ENCODE measurements at places on chromosomes 1 and 21. TPM values are rescaled to one million over a fixed set of nuclear protein-coding genes. Genes with fewer than 3 reads are reported as not detected.

- no peaks in the 10 kb centered on the region for H3K36me3 ChIP-seq
- DNase-seq: no peak
- no peak overlapping the region for H3K27ac ChIP-seq
- no peaks in the 10 kb centered on the region for H3K4me1 ChIP-seq
- H3K27me3 ChIP-seq: no peaks in the 10 kb centered on the region
These were observed 24.6 kb downstream of the RIPK4 start for GRCh38 chr21:41742073-41742875.

SLAMF7 gene
- not detected for polyA plus RNA-seq

MCOLN3 gene
- polyA plus RNA-seq: not detected

GRCh38 chr1:170670802-170671628 lies 7.1 kb downstream of the PRRX1 start:
- peak overlapping the region; percentile 66 for H3K4me3 ChIP-seq
- H3K27me3 ChIP-seq: no peaks in the 10 kb centered on the region
- peak overlapping the region; percentile 99 for H3K27ac ChIP-seq
- DNase-seq: peak; percentile 56
- H3K4me1 ChIP-seq: peaks cover 25% of the 10 kb centered on the region
- H3K36me3 ChIP-seq: peaks cover 26% of the 10 kb centered on the region

GRCh38 chr1:14094611-14095400 lies 394.8 kb downstream of the PRDM2 start:
- H3K27ac ChIP-seq: no peak overlapping the region
- H3K36me3 ChIP-seq: no peaks in the 10 kb centered on the region
- no peaks in the 10 kb centered on the region for H3K4me1 ChIP-seq
- H3K4me3 ChIP-seq: no peak overlapping the region

- H3K27me3 ChIP-seq: no peaks in the 10 kb centered on the region
- no peak for DNase-seq
- H3K4me1 ChIP-seq: no peaks in the 10 kb centered on the region
- H3K36me3 ChIP-seq: peaks cover 6% of the 10 kb centered on the region
- no peak overlapping the region for H3K4me3 ChIP-seq
These were observed 221.8 kb downstream of the SLC45A1 start for GRCh38 chr1:8539683-8540082.

CNTN2 gene
- polyA plus RNA-seq: 0.03 TPM

DNA sequence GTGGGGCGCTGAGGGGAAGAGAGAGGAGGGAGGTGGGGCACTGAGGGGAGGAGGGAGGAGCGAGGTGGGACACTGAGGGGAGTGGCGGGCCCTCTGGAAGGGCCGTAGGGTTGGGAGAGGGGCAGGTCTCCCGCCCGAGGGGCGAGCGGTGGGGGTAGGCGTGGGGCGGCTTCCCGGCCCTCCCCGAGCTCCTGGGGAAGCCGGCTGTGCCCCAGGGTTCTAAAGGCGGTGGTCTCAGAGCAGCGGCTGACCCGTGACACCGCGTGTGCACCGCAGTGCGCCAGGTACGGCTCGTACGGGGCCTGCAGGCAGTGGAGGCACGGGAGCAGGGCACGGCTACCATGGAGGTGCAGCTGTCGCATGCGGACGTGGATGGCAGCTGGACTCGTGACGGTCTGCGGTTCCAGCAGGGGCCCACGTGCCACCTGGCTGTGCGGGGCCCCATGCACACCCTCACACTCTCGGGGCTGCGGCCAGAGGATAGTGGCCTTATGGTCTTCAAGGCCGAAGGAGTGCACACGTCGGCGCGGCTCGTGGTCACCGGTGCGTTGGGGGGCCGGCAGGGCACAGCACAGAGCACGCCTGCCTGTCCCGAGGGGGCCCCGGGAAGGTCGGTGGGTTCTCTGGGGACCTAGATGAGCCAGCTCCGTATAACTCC lies 68.5 kb downstream of the OBSCN start:
- DNase-seq: no peak
- no peak overlapping the region for H3K4me3 ChIP-seq
- H3K27ac ChIP-seq: no peak overlapping the region
- H3K36me3 ChIP-seq: no peaks in the 10 kb centered on the region

- DNase-seq: no peak
- no peak overlapping the region for H3K4me3 ChIP-seq
- H3K27me3 ChIP-seq: no peaks in the 10 kb centered on the region
- peaks cover 38% of the 10 kb centered on the region for H3K4me1 ChIP-seq
- H3K27ac ChIP-seq: peak overlapping the region; percentile 43
These were observed 16.2 kb downstream of the CSRP1 start for GRCh38 chr1:201490708-201491131.

CA6 gene
- polyA plus RNA-seq: not detected

- peaks cover 28% of the 10 kb centered on the region for H3K4me1 ChIP-seq
- H3K27me3 ChIP-seq: no peaks in the 10 kb centered on the region
- H3K36me3 ChIP-seq: no peaks in the 10 kb centered on the region
- H3K4me3 ChIP-seq: no peak overlapping the region
- H3K27ac ChIP-seq: no peak overlapping the region
- no peak for DNase-seq
These were observed 1.3 kb downstream of the GPR3 start for GRCh38 chr1:27393641-27394281.

DNA sequence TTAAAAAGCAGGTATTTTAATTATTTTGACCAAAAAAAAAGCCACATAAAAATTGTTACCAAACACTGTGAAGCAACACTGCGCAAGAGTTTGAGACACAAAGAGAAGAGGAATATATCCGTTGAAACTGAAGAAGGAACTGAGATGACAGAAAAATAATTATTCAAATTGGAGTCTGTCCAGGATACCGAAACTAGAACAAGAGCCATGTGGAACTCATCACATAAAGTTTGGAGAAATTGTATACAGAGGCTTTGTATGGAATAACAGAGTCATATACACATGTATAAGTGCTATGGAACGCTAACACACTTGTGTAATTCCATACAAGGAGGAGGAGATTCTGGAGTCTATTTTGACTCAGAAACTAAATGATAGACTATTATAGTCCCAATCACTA lies 675.1 kb upstream of the ADGRL2 start:
- no peaks in the 10 kb centered on the region for H3K27me3 ChIP-seq
- no peak overlapping the region for H3K4me3 ChIP-seq
- no peaks in the 10 kb centered on the region for H3K36me3 ChIP-seq
- no peak for DNase-seq
- H3K27ac ChIP-seq: no peak overlapping the region

DNA sequence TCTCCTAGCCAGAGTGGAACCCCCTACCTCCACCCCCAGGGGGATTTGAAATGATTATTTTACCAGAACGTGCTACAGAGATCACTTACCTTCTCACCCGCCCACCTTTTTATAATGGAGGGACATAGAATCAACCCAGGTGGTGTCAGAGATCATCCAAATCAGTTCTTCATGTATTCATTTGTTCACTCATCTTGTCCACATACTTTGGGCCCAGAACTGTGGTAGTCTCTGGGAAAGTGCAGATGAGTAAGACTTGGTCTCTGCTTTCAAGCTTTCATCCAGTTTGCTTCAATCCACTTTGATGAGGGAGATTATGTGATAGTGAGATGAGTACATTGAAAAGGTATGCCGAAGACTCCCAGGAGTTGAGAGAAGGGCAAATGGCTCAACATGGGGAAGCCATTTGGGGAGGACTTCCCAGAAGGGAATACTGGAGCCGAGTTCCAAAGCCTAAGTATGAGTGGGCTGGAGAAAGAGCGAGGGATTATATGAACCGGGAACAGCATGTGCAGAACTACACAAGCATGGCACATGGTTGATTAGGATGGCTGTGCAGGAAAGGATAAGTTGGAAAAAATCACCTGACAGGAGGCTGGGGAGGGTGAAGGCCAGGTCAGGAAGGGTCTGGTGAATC lies 1.9 kb downstream of the FGGY start:
- H3K27ac ChIP-seq: peak overlapping the region; percentile 95
- H3K27me3 ChIP-seq: no peaks in the 10 kb centered on the region
- no peak overlapping the region for H3K4me3 ChIP-seq
- no peak for DNase-seq
- peaks cover 5% of the 10 kb centered on the region for H3K36me3 ChIP-seq

DNA sequence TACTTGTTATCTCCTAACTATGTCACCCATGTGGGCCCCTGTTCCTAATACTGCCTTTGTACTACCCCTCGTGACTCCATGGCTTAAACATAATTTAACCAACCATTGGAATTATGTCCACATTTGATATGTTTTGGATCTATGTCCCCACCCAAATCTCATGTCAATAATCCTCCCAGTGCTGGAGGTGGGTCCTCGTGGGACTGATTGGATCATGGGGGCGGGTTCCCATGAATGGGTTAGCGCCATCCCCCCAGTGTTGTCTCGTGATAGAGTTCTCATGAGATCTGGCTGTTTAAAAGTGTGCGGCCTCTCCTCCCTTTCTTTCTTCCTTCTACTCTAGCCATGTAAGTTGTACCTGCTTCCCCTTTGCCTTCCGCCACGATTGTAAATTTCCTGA lies 9.8 kb downstream of the CBR1 start:
- no peaks in the 10 kb centered on the region for H3K27me3 ChIP-seq
- no peak overlapping the region for H3K4me3 ChIP-seq
- H3K27ac ChIP-seq: no peak overlapping the region
- no peak for DNase-seq
- H3K36me3 ChIP-seq: no peaks in the 10 kb centered on the region

DNA sequence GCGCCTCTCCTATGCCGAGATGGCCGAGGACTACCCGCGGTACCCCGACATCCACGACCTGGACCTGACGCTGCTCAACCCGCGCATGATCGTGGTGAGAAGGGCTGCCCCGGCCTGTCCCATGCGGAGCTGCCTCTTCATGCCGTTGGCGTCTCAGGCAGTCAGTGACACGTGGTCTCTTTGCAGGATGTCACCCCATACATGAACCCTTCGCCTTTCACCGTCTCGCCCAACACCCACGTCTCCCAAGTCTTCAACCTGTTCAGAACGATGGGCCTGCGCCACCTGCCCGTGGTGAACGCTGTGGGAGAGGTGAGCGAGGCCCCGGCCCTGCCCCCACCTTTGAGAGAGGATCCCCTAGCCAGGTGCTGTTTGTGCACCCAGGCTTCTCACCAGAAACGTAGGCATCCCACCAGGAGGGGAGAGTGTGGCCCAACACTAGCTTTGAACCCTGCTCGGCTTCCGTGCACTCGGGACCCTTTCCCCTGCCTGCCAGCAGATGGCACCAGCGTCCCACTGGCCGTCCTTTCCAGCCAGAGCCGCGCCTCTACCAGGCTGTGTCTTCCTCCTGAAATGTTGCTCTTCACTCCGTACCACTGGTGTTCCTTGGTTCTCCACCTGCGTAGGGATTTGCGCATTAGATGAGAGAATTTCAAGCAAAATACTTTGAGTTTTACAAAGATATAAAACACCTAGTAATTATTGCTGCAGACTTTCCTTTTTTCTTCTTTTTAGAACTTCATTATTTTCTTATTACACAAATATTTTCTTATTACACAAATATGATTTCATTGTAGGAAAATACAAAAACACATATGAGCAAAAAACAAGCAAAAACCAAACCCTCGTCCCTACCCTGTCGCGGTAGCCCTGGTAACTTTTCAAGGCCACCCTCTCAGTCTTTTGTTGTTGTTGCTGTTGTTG lies 9.0 kb downstream of the NPPA start:
- peaks cover 47% of the 10 kb centered on the region for H3K36me3 ChIP-seq
- H3K4me3 ChIP-seq: no peak overlapping the region
- no peak overlapping the region for H3K27ac ChIP-seq
- H3K27me3 ChIP-seq: no peaks in the 10 kb centered on the region
- H3K4me1 ChIP-seq: peaks cover 26% of the 10 kb centered on the region

GRCh38 chr1:58619286-58620054 lies 42.4 kb upstream of the TACSTD2 start:
- no peaks in the 10 kb centered on the region for H3K36me3 ChIP-seq
- H3K27me3 ChIP-seq: no peaks in the 10 kb centered on the region
- H3K27ac ChIP-seq: peak overlapping the region; percentile 53
- DNase-seq: no peak
- no peak overlapping the region for H3K4me3 ChIP-seq
- H3K4me1 ChIP-seq: no peaks in the 10 kb centered on the region

- no peaks in the 10 kb centered on the region for H3K4me1 ChIP-seq
- no peaks in the 10 kb centered on the region for H3K36me3 ChIP-seq
- H3K27me3 ChIP-seq: no peaks in the 10 kb centered on the region
- H3K4me3 ChIP-seq: no peak overlapping the region
- H3K27ac ChIP-seq: no peak overlapping the region
These were observed 344.6 kb downstream of the LMO4 start for GRCh38 chr1:87673309-87673708.

- H3K27me3 ChIP-seq: no peaks in the 10 kb centered on the region
- no peaks in the 10 kb centered on the region for H3K36me3 ChIP-seq
These were observed 210.6 kb downstream of the ROR1 start for GRCh38 chr1:63984257-63984929.

ANKRD65 gene
- 0.07 TPM for polyA plus RNA-seq

ETV3L gene
- polyA plus RNA-seq: not detected

- H3K27me3 ChIP-seq: no peaks in the 10 kb centered on the region
- H3K27ac ChIP-seq: peak overlapping the region; percentile 86
- no peak overlapping the region for H3K4me3 ChIP-seq
These were observed 48.6 kb upstream of the EPS15 start for GRCh38 chr1:51567653-51568052.

Measured in SK-N-SH (cell line).